Femur (tissue), 1 donor: ENCODE measurements at places on chromosomes 1 and 21.

GRCh38 chr1:66764994-66765578 lies 12.8 kb downstream of the DYNLT5 start:
- peak; percentile 36 for DNase-seq

DNA sequence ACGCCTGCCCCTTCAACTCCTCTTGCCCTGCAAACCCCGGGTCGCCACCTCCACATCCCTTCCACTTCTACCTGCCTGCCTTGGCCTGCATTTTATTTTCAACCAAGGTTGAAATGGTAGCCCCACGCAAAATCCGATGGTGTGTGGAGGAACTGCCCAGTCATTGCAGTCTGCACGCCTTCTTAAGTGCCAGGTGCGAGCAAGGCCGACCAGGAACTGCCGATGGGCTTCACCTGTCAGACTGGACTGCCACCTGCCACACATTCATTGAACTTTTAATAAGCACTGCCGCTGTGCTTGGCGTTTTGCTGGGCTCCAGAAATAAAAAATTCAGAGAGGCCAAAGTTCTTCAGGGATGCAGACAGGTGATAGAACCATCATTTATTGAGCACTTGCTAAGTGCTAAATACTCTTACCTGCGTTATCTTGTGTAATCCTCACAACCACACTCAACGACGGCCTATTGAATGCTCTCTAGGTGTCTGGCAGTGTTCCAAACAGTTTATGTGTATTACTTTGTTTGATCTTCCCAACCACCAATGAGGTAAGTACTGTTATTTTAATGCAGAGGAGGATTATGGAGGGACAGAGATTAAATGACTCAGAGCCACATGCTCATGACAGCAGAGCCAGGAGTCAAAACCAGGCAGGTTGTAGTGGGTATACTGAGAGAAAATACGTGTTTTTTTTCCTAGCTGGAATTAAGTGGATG lies 36.2 kb downstream of the CACHD1 start:
- no peak for DNase-seq

GRCh38 chr1:28807046-28807445 lies 4.9 kb upstream of the OPRD1 start:
- no peak for DNase-seq

GRCh38 chr1:25505656-25506385 lies 37.6 kb upstream of the LDLRAP1 start:
- no peak for DNase-seq
